PC-3 (cell line): ENCODE measurements at places on chromosomes 13 and 19. TPM values are rescaled to one million over a fixed set of nuclear protein-coding genes. Genes with fewer than 3 reads are reported as not detected.

MCEMP1 gene
- total RNA-seq = not detected in 2 replicates

GRCh38 chr19:19155495-19156219 lies 14.4 kb downstream of the MEF2B start:
- DNase-seq = no peak

ZNF506 gene
- total RNA-seq = 2.4 TPM in 1 of 2 replicates, not detected in the other

- DNase-seq = no peak
Observed at GRCh38 chr19:55091126-55091910, 15.6 kb downstream of the EPS8L1 start.

MEDAG gene
- not detected in 2 replicates for total RNA-seq
